ENCODE measurements at places on chromosomes 4 and X.

DNA sequence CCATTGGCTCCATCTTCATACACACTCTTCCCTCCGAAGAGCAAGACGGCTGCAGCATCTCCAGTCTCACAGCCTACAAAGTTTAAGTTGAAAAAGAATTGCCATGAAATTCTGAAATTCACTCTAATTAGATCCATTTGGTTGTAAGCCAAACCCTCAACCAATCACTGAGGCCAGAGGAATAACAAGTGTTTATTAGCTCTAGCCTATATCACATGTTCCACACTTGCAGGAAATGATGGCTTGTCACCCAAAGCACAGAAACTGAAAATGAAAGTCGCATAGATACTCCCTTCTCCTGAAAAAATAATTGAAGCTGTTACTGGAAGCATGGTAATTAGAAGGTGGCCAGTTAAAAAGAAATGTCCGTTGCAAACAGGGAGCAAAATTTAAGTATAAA, 1071.8 kb downstream of the CCSER1 start:
- DNase-seq, result no peak

- peak; percentile 62 for DNase-seq
These were observed 23.1 kb downstream of the EIF4E start for GRCh38 chr4:98905839-98906238.

- peak; percentile 88 for DNase-seq
These were observed 43.1 kb downstream of the ADAMTS3 start for GRCh38 chr4:72525938-72526337.

GRCh38 chr4:76949276-76950051, at the start of gene SEPTIN11:
SEPTIN11 (plus strand) TSS chr4:76949752; CDS start chr4:76949904, 152 bp downstream.
- DNase-seq, result peak; percentile 95

- peak; percentile 37 for DNase-seq
These were observed 24.9 kb upstream of the RNF150 start for GRCh38 chr4:141158219-141158618.

GRCh38 chrX:74923942-74924448, 1.3 kb downstream of the NEXMIF start:
- peak; percentile 0 for DNase-seq

GRCh38 chrX:9557521-9557920, 92.7 kb downstream of the TBL1X start:
- no peak for DNase-seq

DNA sequence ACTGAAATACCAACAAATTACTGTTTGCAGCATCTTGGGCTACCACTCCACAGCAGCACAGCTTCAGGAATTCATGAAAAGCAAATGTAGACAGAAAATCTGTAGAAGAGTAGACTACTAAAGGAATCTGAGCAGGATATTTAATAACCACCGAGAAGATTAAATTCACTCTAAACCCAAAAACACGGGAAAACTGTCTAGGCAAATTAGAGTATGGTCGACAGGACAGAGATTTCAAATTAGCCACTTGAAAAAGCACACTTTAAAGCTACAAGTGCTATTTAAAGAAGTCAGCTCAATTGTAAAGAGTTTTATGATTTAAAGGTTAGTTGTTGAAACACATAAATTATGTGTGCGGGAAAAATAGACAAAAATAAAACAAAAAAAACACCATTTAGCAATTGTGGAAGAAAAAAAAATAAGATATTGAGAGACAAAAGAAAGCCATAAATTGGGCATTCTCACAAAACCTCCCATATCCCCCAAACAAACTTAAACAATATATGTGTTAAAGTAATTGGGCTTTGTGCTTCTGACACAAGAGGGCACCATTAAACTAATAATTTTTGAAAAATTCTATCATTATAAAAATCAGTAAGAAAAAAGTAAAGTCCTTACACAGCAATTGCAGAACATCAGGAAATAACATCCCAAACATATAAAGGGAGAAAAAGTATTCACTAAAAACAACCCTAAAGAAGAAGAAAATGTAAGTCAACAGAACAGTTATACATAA, 880.8 kb downstream of the TECRL start:
- DNase-seq, result no peak

DNA sequence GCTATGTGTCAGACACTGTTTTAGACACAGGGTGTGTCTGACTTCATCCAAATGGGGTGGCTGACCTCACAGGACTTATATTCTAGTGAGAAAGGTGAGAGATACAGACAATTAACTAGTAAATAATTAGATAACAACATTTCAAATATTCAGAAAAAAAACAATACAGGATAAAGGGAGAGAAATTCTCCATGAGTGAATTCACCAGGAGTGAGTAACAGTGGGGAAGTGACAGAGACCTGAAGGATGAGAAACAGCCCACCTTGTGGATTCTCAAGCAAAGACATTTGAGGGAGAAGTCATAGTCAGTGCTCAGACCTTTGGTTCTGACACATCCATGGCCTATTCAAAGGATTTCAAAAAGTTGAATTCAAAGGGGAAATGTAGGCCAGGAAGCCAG, 627.9 kb downstream of the IQCM start:
- no peak for DNase-seq

- DNase-seq, result peak; percentile 27
These were observed 5.3 kb downstream of the SLAIN2 start for GRCh38 chr4:48346594-48346993.

GRCh38 chr4:139959396-139959795, 194.6 kb downstream of the MAML3 start:
- no peak for DNase-seq

DNA sequence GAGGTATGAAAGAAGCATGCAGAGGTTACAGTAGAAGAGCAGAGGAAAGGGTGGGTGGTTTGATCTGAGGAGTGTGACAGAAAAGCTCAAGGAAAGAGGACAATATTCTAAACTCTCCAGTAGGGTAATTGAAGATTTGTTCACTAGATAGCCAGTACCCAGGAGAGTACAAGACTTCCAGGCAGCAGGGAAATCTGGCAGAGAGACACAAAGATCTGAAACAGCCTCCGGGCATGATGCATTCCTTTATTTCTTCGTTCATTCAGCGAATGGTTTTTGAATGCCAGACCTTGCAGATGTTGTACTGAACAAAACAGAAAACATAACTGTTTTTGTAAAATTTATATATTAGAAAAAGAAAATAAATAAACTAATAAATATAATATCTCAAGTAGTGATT, 766.6 kb downstream of the FAT4 start:
- no peak for DNase-seq

GRCh38 chrX:621705-622503, 8.7 kb upstream of the SHOX start:
- no peak for DNase-seq

DNA sequence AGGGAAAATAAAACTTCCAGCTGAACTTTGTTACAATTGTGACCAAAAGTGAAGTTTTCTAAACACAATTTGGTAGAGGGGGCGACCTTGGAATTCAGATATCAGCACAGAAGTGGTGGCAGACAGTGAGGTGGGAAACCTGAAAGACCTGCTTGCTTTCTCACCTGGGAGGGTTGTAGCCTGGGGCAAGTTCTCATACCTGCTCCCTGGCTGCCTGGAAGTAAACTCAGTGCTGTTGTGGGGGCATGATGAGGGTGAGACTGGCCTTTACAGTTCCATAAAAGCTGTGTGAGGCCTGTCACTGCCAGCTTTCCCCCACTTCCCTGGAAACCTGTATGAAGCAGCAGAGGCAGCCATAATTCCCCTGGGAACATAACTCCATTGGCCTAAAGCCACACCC, 1180.2 kb downstream of the FAM133A start:
- no peak for DNase-seq

GRCh38 chrX:115060013-115060412, 42.6 kb upstream of the IL13RA2 start:
- DNase-seq, result no peak

DNA sequence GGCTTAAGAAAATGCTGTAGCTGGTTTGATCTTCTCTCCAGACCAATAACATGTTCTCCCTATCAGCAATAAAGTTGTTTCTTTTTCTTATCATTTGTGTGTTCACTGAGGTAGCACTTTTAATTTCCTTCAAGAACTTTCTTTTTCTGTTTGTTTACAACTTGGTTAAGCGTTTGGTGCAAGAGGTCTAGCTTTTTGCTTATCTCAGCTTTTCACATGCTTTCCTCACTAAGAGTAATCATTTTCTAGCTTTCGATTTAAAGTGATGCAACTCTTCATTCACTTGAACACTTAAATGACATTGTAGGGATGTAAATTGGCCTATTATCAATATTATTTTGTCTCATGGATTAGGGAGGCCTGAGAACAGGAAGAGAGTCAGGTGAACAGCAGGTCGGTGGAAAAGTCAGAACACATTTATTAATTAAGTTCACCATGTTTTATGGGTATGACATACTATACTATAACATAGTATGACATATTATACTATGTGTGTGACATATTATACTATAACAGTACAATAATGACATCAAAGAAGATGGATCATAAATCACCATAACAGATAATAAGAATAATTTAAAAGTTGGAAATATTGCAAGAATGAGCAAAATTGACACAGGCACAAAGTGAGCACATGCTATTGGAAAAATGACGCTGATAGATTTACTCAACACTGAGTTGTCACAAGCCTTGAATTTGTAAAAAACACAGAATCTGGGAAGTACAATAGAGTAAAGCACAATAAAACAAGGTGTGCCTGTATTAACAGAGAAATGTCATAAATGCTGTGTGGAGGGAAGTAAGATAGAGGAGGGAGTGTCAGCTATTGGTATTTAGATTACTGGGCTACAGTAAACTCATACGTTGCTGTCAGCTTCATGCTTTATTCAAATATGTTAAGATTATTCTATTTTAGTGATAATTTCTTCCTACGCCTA, 218.6 kb upstream of the SLC7A11 start:
- no peak for DNase-seq

- DNase-seq, result peak; percentile 69
These were observed 374.3 kb downstream of the AFF2 start for GRCh38 chrX:148874636-148875246.

DNA sequence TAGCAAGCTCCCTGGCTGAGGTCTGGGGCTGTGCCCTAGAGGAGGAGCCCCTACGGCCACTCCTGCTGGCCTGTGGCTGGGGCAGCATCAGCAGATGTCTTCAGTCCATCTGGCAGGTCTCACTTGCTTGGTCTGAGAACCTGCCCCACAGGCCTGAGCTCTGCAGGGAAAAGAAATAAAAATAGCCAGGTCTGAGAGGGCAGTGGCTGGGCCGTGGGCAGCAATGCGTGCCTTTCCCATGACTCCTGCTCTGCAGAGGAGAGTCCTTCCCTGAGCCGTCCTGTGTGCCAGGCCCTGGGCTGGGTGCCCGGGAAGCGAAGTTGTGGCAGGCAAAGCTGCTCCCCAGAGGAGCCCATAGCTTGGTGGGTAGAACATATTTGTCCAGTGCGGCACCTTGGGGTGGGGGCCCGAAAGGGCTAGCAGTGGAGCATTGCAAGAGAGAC, 11.3 kb upstream of the KIAA0232 start:
- DNase-seq, result peak; percentile 30

DNA sequence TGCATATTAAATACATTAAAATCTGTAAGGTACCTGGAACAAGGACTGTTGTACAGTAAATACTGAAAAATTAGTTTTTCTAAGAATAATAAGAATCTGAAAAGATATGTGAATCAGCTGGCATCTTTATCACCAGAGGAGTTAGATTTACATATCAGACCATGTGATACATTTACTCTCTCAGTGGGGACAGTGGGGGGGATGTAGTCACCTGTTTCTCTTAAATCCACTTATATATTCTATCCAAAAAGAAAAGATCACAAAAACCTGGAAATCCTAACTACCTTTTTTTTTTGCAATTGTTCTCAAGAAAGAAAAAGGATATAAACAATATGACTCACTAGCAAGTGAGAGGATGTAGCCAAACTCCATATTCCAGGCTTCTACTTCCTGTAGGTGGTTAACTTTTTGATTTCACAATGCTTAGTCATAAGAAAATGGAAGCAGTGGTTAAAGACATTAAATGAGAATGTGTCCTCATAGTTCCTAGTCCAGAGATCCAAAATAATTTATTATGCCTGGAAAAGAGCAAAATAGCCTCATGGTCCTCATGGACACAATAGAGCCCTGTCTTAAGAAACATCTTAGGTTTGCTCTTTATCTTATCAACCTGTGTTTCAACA, 22.5 kb upstream of the MYOZ2 start:
- DNase-seq, result peak; percentile 94

GRCh38 chrX:44157858-44158257, 184.7 kb upstream of the NDP start:
- DNase-seq, result peak; percentile 65

- peak; percentile 72 for DNase-seq
These were observed 108.2 kb upstream of the BMPR1B start for GRCh38 chr4:94649381-94650133.

DNA sequence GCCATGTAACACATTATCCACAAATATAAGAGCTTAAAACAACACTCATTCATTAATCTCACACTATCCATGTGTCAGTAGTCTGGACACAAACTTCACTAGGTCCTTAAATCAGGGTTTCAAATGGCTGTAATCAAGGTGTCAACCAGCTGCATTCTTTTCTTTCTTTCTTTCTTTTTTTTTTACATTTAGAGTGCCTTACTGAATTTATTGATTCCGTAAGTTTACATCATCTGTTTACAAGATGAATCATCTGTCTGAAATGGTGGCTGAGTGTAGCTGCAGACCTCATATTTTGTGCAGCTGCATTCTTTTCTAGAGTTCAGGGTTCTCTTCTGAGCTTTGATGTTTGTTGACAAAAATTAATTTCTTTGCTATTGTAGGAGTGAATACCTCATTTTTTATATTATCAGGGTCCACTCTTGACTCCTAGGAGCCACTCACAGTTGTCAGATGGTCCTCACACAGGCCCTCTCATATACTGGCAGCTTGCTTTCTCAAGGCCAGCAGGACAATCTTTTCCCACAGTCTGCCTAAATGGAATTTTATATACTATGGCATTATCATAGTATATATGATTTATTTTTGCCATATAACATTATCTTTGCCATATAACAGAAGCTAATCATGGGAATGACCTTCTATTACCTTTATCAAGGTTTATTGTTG, 37.8 kb downstream of the SPOCK3 start:
- DNase-seq, result no peak

DNA sequence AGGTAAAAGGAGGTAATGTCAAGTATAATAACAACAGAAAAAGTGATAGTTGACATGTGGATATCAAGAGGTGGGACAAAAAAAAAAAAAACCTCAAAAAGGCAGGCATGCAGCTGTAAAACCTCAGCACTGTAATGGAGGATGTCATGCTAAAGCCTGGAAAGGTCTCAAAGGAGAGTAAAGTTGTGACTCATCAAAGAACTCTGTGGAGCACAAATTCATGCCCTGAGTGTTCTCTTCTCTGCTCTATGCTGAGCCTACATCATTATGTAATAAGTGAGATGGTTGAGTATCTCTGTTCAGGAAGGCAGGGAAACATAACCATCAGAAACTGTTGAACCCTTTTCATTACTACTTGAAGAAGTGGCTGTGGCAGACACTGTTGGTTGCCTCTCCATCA, 597.8 kb downstream of the BCOR start:
- no peak for DNase-seq

DNA sequence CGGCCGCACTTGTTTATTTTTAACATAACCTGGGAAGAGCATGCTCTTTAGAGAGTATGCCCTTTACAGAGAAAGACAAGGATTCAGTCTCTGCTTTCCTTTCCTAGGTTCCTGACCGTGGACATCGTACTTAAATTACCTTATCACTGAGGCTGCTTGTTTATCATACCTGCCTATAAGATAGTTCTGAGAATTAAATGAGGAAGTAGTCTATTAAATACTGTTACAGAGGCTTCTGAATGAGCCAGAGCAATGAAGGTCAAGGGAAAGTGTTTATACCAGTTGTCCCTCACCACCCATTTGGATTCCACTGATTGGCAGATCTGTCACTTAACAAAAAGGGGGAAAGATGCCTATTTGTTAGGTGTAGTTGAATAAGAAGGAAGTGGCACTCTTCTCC, 10.0 kb downstream of the TXLNG start:
- no peak for DNase-seq

- no peak for DNase-seq
These were observed 257.8 kb downstream of the FBXW7 start for GRCh38 chr4:152278172-152278504.

- DNase-seq, result peak; percentile 43
These were observed 4.8 kb upstream of the DAPP1 start for GRCh38 chr4:99811850-99812249.
